ENCODE measurements at places on chromosomes 1 and 21.

DNA sequence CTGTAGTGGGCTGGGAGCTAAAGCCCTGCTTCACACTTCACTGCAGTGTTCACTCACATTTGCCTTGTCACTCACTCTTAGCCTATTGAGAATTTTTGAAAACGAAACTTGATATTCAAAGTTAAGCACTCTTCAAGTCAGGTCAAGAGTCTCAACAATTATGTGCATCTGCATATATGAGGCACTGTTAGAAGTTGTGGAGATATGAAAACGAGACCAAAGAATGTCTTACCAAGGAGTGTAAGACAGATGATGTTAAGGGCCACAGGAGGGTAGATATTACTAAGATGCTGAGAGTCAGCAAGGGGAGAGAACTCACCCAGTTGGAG, 64.7 kb upstream of the GJA8 start:
- DNase-seq, result no peak

DNA sequence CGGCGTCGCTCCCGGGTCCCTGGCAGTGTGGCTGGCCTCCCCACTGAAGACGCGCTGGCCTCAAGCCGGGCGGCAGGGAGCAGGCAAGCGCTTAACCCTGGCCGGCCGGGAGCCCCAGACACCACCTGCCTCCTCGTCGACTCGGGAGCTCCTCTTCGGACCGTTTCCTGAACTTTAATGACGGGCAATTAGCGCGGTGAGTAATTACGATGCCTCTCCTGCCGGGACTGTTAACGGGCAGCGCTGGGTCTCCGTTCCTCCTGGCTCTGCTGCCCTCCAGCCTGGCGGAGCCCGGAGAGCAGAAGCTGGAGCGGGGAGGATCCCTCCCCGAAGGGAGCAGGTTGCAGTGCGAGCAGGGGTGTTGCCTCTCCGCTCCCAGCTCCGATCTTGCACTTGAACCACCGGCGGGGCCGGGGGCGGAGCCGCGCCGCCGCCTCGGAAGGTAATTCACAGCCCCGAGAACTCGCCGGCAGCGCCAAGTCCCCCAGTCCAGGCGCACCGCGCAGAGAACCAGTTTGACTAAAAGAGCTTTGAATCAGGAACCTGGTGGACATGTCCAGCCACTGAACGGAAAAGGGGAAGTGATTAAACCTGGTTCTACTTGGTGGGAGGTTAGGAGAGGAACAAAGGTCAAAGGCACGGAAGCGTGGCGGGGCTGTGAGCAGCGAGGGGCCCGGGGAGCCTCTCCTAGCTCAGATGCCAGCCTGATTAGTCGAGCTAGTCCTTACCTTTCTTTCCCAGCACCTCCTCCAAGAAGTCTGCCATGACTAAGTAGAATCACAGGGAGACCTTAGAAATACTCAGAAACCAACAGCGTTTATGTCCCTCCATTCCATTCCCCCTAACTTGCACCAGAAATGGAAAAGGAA, 18.3 kb upstream of the PLEKHA6 start:
- DNase-seq, result peak; percentile 44

DNA sequence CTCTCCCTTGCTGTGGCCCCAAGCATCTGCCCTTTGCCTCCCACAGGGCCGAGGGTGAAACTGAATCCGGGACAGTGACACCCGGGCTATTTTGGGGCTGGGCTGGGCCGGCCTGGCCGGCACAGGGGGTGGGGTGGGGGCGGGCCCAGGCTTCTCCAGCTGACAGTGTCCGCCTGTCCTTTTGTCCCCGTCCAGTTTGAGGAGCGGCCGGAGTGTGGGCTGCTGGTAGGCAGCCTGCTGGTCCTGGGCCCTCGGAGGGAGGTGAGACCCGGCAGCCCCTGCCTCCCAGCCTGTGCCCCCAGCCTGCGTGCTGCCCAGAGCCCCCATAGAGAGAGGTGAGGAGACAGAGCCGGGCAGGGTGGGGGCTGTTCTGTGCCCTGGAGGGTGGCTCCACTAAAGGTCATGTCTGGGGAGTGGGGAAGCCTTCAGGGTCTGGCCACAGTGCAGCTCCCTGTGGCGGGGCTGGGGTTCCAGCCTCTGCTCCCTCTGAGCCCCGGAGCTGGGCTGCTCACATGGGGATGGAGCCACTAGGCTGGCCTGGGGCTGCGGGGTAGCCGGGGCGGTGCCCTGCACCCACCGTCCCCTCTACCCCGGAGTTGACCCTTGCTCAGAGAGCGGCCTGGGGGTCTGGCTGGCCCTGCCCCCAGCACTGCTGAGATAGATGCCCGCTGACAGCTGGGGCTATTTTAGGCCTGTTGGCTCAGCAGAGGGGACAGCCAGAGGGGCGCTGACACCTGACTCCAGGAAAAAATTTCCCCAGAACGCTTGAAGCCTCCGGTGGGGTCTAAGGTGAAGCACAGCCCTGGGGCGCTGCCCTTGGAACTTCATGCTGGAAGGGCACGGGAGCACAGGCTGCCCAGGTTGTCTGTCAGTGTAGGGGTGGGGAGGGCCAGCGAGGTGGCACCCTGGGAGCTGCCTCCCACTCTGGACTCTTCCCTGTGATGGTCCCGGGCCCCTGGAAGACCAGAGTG, at the start of gene OBSCN:
Gene OBSCN (plus strand): TSS at position 194 of the 971 bp plus-strand sequence. CDS start 3,740 bp downstream, outside the sequence.
- no peak for DNase-seq

GRCh38 chr1:218377143-218377660, 32.1 kb downstream of the TGFB2 start:
- peak; percentile 63 for DNase-seq

DNA sequence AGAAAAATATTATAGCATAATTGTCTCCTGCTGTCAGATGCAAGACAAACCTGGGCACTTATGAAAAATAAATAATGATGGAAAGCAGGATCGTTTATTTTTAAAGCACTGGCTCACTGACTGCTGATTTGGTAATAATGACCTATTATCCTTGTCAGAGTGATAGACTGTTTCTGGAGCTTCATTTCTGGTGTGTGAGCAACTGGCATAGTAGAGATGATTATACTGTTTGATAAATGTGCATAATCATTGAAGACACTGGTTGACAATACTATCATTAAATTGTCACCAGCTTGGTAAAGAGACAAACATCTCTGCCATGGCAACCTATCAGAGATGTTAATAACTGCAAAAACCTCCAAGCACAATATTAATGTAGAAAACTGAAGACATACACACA, 179.9 kb upstream of the ZNF644 start:
- no peak for DNase-seq

All from hematopoietic multipotent progenitor cell treated with erythropoietin and hydrocortisone succinate and interleukin-3 and kit ligand, for 6 days (in vitro differentiated cells).